ENCODE measurements at places on chromosomes 1 and 21.

- DNase-seq: no peak
Measured at GRCh38 chr1:3459940-3460671, 5.6 kb downstream of the ARHGEF16 start.

DNA sequence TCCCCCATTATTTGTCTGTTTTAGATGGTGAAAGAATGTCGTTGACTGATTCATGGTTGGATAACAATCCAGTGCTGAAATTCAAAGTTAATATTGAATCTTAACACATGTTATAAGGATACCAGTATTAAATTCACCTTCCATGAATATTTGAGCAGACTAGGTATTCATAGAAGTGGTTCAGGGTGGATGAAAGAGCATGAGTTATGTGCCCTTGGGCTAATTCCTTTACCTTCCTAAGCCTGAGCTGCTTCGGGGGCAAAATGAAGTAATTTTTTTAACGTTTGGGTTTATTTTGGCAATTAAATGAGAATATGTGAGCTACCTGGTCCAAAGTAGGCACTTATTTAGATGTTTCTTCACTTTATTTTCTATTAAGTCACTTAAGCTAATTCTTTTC, 2.7 kb upstream of the PLPPR5 start:
- no peak for DNase-seq

DNA sequence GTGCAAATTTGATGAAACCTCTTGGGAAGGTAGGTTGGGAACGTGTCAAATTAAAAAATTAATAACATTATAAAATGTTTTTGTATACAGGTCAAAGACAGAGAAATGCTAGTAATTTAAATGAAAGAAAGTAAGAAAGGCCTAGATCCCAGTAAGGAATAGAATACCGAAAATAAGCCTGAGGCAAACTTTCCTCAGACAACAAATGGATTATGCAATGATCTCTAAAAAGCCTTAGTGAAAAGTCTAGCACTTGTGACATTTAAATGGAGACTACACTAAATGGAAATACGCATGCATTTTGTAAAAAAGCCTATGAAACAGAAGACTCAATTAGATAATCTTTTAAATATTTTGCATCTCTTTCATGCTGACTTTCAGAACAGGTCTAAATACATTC, 138.5 kb upstream of the ZNHIT6 start:
- DNase-seq: no peak

- DNase-seq: no peak
Measured at GRCh38 chr1:226512076-226512728, 36.4 kb upstream of the STUM start.

GRCh38 chr1:47827109-47827508, 170.1 kb downstream of the TRABD2B start:
- DNase-seq: no peak

- no peak for DNase-seq
Measured at GRCh38 chr1:109850194-109850593, 60.5 kb upstream of the CSF1 start.

- DNase-seq: no peak
Measured at GRCh38 chr1:71304125-71304524, 223.3 kb upstream of the ZRANB2 start.

- DNase-seq: no peak
Measured at GRCh38 chr1:51578383-51579109, 38.3 kb upstream of the OSBPL9 start.

GRCh38 chr1:229951856-229952534, 115.0 kb upstream of the GALNT2 start:
- no peak for DNase-seq

- DNase-seq: no peak
Measured at GRCh38 chr1:17890815-17891191, 135.7 kb downstream of the ACTL8 start.

- no peak for DNase-seq
Measured at GRCh38 chr1:47805018-47805417, 192.2 kb downstream of the TRABD2B start.

DNA sequence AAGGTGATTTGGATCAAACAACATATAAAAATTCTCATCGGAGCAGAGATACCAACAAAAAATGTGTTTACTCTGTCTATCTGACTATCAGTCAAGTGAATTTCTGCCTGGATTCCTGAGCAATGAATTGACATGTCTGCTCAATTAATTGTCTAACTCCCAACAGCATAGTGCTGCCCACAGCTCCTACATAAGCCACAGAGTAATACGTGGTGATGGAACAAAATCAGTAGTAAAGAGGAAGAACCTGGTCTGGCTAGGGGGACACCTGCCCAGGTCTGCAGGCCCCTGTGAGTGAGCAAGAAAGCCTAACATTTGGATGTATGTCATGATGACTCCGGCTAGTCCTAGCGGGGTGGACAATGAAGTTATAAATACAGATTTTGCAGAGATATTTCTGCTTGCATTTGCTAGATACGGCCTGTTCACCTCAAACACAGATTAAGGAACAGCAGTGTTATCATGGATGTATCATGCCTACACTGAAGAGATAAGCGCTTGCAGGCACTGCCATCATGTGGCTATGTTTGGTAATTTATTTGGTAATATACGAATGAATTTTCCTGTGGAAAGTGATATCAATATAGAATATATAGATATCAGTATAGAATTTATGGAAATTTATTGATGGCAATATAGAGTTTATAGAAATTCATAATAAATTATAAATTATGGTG, 69.6 kb upstream of the LRRC8B start:
- DNase-seq: peak; percentile 27

DNA sequence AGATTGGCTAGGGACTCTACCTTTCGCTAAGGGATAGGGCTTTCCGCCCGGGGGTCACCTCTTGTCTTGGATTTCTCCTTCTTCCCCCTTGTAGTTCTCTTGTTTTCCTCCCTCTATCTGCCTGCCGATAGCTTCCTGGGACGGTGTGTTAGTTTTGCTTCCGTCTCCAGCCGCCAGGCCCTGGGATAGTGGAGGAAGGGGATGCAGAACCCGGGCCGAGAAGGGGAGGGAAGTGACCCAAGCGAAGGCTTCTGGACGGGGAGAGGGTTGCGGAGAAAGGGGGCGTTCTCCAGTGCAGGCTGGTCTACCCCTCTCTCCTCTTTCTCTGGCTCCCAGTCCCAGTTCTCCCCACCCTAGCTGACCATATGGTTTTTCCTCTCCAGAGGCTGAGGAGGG, 871 bp downstream of the TUFT1 start:
- no peak for DNase-seq

DNA sequence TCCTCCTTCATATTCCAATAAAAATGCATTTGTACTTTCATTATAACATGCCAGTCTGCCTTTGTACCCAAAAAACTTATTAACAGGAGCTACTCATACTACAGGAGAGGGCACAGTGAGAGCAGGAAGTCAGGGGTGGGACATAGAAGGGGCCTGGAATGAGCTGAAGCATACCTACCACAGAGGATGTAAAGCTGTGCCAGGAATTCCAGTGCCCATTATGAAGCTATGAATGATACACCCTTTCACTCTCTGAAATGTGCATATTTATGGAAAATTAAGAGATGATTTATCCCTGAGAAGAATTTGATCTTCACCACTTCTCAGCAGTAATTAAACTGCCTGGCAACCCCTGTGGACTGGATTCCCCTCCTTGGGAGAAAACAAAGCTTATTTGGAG, 65.8 kb downstream of the ATP5PO start:
- DNase-seq: no peak

DNA sequence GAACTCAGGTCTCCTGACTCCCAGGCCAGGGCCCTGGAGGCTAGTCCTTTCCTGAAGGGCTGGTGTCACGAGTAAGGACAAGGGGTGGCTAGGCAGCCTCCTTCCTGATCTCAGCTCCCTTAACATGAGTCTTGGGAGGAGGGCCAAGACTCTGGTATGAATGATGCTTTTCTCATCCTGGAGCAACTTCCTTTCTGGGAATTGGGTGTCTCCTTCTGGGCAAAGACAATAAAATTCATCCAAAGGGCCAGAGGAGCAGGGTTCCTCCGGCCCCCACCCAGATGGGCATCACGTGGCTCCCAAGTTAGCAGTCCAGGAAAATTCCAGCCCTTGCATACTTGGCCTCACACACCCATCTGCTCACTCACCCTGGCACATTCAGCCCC, at the start of gene FAM167B:
Gene FAM167B, plus strand, starts transcription at position 335 of the 386 bp plus-strand sequence. CDS start 200 bp downstream, outside the sequence.
- DNase-seq: peak; percentile 36

GRCh38 chr21:45098867-45099266, 24.5 kb downstream of the ADARB1 start:
- no peak for DNase-seq

- DNase-seq: peak; percentile 4
Measured at GRCh38 chr21:37983336-37984095, 67.3 kb upstream of the KCNJ6 start.

DNA sequence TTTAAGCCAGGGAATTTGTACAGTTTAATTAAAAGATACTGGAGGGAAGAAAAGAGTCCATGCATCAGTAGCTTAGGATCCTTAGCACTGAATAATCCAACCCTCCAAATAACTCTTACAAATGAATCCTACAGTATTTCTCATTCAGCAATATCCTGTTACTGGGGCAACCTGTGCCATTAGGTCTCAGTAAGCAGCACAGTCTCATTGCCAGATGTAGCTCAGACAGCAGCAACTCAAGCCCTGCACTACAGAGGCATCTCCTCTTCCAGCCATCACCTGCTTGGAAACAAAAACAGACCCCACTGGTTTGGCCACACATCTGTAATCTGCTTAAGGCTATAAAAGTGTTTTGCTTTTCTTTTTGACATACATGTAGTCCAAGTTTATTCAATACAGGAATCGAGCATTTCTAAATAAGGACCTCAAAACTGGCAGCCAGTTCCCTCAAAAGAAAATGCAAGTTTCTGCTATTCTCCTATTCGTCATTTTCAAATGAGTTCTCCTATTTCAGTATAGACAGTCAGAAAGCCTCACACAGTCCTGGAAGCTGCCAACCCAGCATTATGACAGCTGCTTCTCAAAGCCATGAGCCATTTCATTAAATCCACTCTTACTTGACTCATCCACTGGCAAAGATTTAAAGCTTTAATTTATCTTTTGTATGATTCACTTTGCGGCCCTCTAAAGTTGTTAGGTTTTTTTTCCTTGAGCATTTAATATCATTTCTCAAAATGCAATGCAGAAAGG, 129.0 kb downstream of the APP start:
- peak; percentile 19 for DNase-seq

DNA sequence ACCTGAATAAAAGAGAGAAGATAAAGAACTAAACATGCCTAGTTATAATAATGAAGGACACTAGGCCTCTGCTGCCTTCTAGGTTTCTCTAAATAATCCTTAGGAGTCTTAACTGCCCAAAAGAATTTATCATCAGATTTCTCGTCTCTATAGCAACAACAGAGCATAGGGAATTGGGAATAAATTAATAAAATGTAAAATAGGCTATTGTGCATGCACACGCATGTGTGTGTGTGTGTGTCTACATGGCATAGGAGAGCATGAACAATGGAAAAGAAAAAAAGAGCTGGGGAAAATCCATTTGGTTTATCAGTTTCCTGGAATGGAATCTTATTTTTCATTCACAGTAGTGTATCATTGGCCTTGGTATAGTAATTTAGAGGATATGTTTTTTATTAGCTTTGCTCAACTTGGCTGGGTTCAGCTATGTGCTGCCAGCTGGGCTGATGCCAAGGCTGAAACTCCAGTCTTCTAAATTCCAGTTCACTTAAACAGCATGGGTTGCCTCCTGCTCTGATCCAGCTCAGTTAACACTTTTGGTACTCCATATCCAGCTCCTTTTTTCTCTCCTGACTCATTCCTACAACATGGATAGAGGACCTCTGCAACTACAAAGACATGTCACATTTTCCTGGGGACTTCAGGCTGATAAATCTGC, 80.6 kb upstream of the SLFNL1 start:
- peak; percentile 97 for DNase-seq

- DNase-seq: no peak
Measured at GRCh38 chr21:44793592-44794374, 7.8 kb downstream of the UBE2G2 start.

DNA sequence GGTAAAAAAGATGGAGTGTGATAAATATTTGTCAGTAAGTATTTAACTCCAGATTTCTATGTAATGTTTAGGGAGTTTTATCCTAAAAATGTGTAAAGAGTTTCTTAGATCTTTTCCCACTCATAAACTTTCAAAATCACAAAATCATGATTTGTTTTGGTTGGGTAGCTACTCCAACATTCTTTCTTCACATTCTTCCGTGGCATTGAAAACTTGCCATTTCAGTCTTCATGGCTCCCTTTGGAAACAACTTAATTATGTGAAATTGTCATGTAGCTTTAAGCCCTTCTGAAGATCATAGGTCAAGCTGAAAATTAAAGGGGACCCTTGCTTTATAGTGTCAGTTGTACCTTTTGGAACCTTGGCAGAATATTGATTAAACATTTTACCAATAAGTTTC, 73.2 kb downstream of the ADGRL2 start:
- DNase-seq: no peak

- no peak for DNase-seq
Measured at GRCh38 chr1:231384696-231385415, 37.2 kb downstream of the EGLN1 start.

- peak; percentile 1 for DNase-seq
Measured at GRCh38 chr1:111082421-111083203, 57.3 kb downstream of the DRAM2 start.

GRCh38 chr1:170513138-170513537, 18.8 kb upstream of the GORAB start:
- DNase-seq: no peak

DNA sequence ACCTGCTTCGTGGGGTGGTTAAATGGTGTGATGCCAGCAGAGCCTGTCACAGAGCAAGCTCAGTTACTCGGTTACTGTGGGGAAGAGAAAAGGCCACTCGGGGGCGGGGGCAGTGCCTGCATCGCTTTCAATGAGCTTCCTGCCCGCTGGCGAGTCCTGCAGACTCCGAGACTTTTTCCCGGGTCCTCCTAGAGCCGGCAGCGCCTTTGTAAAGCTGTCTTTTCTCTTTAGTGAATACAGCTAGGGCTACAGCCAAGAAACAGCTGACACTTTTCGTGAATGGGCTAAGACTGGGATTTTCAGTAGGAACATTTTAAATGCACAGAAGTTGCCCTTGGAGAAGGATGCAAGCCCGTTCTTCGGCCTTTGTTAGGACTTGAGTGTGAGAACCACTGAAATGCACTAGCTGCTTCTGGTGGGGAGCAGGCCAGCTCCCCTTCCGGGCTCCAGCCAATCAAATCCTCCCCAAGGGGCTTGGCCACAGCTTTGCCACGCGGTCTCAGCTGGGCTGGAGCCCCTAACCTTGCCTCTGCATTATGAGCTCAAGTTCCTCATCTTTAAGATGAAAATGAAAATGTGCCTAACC, 23.4 kb upstream of the EFHD2 start:
- no peak for DNase-seq

DNA sequence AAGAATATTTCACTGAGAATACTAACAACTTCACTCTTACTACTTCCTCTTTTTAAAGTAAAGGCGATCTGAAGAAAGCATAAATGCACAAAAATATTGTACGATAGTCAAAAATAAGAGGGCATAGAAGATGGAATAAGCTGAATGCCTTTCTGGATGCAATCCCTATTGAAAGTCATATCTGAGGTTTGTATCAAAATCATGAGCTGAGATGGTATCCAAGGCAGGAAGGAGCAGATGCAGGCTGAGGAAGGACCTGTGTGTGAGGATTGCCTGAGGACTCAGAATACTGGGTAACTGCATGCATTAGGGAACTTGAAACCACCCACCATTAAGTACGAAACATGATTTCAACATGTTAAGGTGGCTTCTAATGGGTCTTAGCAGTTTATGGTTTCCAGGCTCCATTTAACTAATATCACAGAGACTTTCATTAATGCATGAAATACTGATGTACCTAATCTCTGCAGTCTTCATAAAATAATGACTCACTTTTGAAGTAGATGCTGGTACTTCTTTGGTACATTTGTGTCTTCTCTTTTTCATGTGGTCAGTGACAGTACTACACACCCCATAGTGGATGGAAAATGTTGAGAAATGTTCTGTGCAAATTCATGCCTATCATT, 29.6 kb upstream of the RGS1 start:
- DNase-seq: no peak

Data from fibroblast of skin of left quadriceps (primary cell).